LHCN-M2 (cell line): ENCODE measurements at places on chromosomes 4 and X. TPM values are rescaled to one million over a fixed set of nuclear protein-coding genes. Genes with fewer than 3 reads are reported as not detected.

The CABS1 gene
- total RNA-seq, result not detected in 2 replicates

The FHDC1 gene
- total RNA-seq, result 0.13 and 0.46 TPM in 2 replicates

The SPOCK3 gene
- not detected in 2 replicates for total RNA-seq

The FUNDC1 gene
- 16.5 and 22.2 TPM in 2 replicates for total RNA-seq

The DMRTC1B gene
- not detected in 2 replicates for total RNA-seq

The CT83 gene
- not detected in 2 replicates for total RNA-seq

The CTAG2 gene
- not detected in 2 replicates for total RNA-seq

The IQSEC2 gene
- 17.0 and 18.3 TPM in 2 replicates for total RNA-seq

The UBQLN2 gene
- 13.1 and 20.4 TPM in 2 replicates for total RNA-seq
